ENCODE measurements at places on chromosomes 7 and 10. TPM values are rescaled to one million over a fixed set of nuclear protein-coding genes. Genes with fewer than 3 reads are reported as not detected.

Gene CYP2C18
- 0.57 TPM for total RNA-seq

Gene SFXN2
- total RNA-seq: 52.2 TPM

DNA sequence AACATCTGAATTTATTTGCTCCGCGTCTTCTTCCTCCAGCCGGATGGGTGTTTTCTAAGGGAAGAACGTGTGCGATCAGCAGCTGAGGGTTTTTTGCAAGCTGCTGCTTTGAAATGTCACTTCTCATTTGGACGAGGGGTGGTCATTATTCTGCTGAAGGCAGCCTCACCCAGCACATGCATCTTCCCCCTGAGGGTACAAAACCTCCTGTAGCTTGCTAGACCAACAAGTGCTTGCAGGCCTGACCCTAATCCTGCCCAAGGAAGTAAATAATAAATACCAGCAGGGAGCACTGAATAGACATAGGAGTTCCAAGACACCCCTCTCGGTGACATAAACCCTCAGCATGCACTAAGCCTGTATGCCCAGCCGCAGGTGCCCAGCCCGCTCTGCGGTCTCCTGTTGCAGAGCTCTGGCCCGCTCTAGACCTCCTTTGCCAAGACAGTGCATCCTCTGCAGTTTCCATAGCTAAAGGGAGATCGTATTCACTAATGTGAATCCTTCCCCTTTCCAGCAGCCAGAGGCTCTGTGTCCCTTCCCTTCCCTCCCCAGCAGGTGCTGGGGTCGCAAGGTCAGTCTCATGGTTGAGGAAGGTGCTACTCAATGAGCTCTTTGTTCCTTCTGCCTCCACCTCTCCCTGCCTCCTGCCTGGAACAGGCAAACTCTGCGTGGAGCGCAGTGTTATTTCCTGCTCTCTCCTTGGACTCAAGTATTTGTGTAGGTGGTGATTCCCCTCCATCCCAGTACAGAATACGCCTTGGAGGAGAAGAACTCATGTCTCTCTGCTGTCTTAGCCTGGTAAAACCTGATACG lies 36.6 kb downstream of the SBDS start:
- H3K36me3 ChIP-seq: peaks cover 50% of the 10 kb centered on the region
- H3K4me3 ChIP-seq: no peak overlapping the region
- no peaks in the 10 kb centered on the region for H3K27me3 ChIP-seq
- DNase-seq: no peak
- no peaks in the 10 kb centered on the region for H3K4me1 ChIP-seq

DNA sequence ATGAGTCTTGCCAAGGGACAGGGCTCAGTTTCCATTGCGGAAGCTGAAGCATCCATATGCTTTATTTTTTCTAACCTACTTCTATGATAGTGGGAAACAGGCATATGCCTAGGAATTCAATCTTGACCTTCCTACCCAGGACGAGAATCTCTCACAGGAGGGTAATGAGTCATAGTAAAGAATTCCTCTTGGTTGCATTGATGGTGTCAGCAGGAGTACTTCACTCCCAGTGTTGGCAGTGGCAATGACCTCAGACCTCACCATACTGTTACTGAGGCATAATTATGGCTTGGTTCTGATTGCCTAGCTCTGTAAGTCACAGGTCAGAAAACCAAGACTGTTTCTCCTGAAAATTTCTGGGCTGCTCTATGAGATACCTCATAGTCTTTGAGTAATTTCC lies 552.9 kb downstream of the ARL4A start:
- no peak for DNase-seq
- no peaks in the 10 kb centered on the region for H3K4me1 ChIP-seq
- no peak overlapping the region for H3K4me3 ChIP-seq
- H3K27ac ChIP-seq: no peak overlapping the region

DNA sequence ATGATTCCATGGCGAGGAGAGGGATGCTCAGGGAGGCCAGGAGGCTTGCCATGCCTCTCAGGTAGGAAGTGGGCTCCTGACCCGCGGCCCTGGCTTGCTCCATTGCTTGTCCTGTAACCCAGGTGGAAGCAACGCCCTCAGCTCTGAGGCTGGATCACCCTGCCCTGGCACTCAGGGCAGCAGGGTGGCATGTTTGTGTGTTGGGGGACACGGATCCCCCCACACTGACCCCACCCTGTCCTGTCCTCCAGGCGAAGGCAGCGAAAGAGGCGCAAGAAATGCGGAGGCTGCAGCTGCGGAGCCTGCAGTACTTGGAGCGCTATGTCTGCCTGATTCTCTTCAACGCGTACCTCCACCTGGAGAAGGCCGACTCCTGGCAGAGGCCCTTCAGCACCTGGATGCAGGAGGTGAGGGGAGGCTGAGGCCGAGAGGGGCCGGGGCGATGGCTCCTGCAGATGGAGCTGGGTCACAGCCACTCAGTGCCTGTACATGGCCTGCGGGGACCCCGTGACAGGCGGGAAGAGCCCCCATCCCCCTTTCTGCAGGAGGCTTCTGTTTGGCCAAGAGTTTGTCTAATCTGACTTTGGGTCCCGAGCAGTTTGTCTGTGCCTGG lies 38.3 kb downstream of the PRF1 start:
- peaks cover 18% of the 10 kb centered on the region for H3K27me3 ChIP-seq
- peaks cover 12% of the 10 kb centered on the region for H3K4me1 ChIP-seq
- no peak overlapping the region for H3K27ac ChIP-seq
- no peak overlapping the region for H3K4me3 ChIP-seq

Measured in activated T-helper 2 cell treated with anti-CD3 and anti-CD28 coated beads, Interferon-gamma antibody, Interleukin-2, Interleukin-4, amounts not matched to agents 10 μg/mL and 5 μg/mL and 100 μg/mL, durations not matched to agents 14 hours and 24 hours and 36 hours (primary cell).